ENCODE measurements at places on chromosomes 3 and 15.

GRCh38 chr3:4647411-4647810 is 154.3 kb downstream of the ITPR1 start:
- DNase-seq = no peak
- peaks cover 30% of the 10 kb centered on the region for H3K36me3 ChIP-seq
- no peak overlapping the region for H3K4me3 ChIP-seq
- no peaks in the 10 kb centered on the region for H3K27me3 ChIP-seq
- no peak overlapping the region for H3K27ac ChIP-seq

GRCh38 chr15:90063770-90064247 is 38.5 kb downstream of the IDH2 start:
- H3K27ac ChIP-seq = no peak overlapping the region
- H3K36me3 ChIP-seq = peaks cover 9% of the 10 kb centered on the region
- H3K4me3 ChIP-seq = no peak overlapping the region
- peaks cover 43% of the 10 kb centered on the region for H3K4me1 ChIP-seq
- H3K27me3 ChIP-seq = no peaks in the 10 kb centered on the region

DNA sequence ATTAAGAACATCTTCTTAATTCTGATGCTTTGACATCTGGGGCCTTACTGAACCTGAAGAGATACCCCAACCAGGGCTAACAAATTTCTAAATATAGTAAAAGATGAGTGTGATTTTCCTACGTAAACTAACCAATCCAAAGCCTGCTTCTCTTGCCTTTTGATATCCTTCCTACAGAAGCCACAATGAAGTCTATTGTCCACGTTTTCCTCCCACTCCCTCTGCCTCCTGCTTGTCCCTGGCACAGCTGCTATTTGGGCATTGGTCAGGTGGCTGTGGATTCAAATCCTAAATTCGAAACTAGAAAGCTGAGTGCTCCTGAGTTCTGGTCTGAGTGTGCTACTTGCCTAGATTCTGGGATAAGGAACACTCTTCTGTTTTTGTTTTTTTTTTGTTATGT is 17.4 kb upstream of the MKRN3 start:
- DNase-seq = no peak
- no peaks in the 10 kb centered on the region for H3K4me1 ChIP-seq
- H3K4me3 ChIP-seq = no peak overlapping the region
- H3K27ac ChIP-seq = no peak overlapping the region
- H3K27me3 ChIP-seq = no peaks in the 10 kb centered on the region

GRCh38 chr3:14474363-14475081 is 65.6 kb downstream of the GRIP2 start:
- no peaks in the 10 kb centered on the region for H3K4me1 ChIP-seq
- no peak for DNase-seq
- no peak overlapping the region for H3K27ac ChIP-seq
- H3K27me3 ChIP-seq = no peaks in the 10 kb centered on the region
- H3K36me3 ChIP-seq = peaks cover 80% of the 10 kb centered on the region

DNA sequence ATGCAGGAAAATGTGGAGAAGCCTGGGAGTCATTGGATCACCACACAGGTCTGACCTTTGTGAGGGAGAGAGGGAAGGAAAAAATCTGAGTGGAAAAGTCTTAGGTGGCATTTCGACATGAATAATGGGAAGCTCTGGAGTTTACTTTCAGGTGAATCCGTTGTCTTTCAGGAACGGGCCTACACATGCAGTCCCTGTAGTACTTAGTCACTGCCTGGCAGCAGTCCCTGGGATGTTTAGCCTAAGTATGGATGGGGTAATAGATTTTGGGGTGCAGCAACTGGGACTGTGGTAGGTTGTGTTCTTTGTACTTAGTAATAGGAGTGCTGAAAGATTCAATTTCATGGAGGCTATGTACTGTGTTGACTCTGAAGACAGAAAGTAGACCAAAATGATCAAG is 227.5 kb upstream of the EPHA3 start:
- no peak for DNase-seq
- H3K4me1 ChIP-seq = no peaks in the 10 kb centered on the region
- no peaks in the 10 kb centered on the region for H3K27me3 ChIP-seq
- H3K27ac ChIP-seq = no peak overlapping the region

DNA sequence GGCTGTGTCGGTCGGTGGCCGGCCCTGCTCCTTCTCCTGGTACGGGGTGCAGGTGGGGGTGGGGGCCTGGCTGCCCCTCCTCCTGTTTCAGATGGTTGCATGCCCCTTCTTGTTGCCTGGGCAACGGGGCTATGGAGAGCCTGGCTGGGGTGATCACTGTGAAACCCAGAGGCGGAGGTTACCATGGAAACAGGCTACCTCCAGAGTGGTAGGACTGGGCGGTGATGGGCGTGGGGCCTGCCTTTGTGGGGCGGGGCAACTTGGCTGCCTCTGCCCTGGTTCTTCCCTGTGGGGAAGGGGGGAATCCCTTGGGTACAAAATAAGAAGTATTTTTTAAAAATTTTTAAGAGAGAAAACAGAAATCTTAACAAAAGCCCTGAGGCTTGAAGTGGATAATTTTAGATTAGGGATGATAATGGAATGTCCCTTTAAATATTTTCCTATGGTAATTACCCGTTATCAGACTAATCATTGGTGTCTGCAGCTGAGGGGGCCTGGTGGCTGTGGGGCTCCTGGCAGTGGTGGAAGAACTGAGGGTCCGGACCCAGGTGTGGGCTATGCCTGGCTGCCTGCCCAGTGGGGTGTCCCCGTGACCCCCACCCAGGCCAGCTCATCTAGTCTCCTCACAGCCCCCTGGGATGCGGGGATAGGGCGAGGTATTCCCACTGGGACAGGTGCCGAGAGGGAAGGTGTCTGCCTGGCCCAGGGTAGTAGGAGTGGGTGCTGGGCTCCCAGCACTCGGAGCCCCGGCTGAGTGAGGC is 32.5 kb downstream of the PLXNA1 start:
- no peaks in the 10 kb centered on the region for H3K27me3 ChIP-seq
- no peak overlapping the region for H3K4me3 ChIP-seq
- peaks cover 22% of the 10 kb centered on the region for H3K36me3 ChIP-seq
- H3K27ac ChIP-seq = no peak overlapping the region
- H3K4me1 ChIP-seq = no peaks in the 10 kb centered on the region

DNA sequence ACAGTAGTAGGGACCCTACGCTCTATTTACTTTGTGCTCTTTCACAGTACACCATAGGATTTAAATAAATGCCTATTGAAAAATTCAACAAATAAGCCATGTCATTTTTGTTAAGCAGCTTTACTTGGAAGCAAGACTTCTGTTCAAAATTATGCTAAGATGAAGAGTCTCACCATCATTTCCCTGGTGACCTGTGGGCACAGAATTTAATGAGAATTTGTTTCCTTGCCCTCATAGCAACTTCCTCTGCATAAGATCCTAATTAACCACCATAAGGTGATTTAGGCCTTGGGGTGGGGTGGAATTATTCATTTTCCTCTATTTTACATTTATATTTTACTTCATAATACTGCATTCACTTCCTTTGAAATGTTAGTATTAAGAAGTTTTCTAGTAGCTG is 70.5 kb downstream of the CHL1 start:
- H3K4me1 ChIP-seq = no peaks in the 10 kb centered on the region
- no peak for DNase-seq
- no peak overlapping the region for H3K4me3 ChIP-seq
- H3K27ac ChIP-seq = no peak overlapping the region
- H3K36me3 ChIP-seq = no peaks in the 10 kb centered on the region

DNA sequence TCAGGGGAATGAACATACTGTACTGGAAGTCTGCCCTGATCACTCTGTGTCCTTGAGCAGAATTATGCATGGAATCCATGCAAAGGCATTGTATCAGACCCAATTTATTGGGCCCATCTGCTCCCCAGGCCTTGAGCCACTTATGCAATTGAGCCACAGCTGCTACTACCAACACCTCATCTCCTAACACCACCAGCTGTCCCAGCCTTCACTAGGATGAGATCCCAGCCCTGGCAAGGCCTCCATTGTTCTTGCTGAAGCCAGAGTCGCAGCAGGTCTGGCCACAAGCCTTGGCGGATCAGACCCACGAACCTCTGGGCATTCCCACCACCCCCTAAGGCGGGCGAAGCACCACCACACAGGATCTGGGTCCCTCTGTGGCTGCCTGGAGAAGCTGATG is 9.2 kb upstream of the NME9 start:
- no peaks in the 10 kb centered on the region for H3K4me1 ChIP-seq
- no peaks in the 10 kb centered on the region for H3K36me3 ChIP-seq
- no peak for DNase-seq
- no peaks in the 10 kb centered on the region for H3K27me3 ChIP-seq

- no peak overlapping the region for H3K27ac ChIP-seq
- H3K4me3 ChIP-seq = no peak overlapping the region
- H3K4me1 ChIP-seq = no peaks in the 10 kb centered on the region
Measured at GRCh38 chr3:136311261-136311660, 61.1 kb downstream of the PCCB start.

GRCh38 chr3:126704494-126705214 is 614 bp downstream of the CHCHD6 start:
- no peaks in the 10 kb centered on the region for H3K36me3 ChIP-seq
- H3K4me1 ChIP-seq = peaks cover 8% of the 10 kb centered on the region
- DNase-seq = no peak
- H3K27me3 ChIP-seq = peaks cover 5% of the 10 kb centered on the region
- peak overlapping the region; percentile 63 for H3K4me3 ChIP-seq
- peak overlapping the region; percentile 36 for H3K27ac ChIP-seq

GRCh38 chr15:94877833-94878232 is 646.5 kb downstream of the MCTP2 start:
- no peaks in the 10 kb centered on the region for H3K36me3 ChIP-seq
- no peaks in the 10 kb centered on the region for H3K4me1 ChIP-seq
- no peak overlapping the region for H3K27ac ChIP-seq
- H3K27me3 ChIP-seq = no peaks in the 10 kb centered on the region
- no peak for DNase-seq
- H3K4me3 ChIP-seq = no peak overlapping the region

DNA sequence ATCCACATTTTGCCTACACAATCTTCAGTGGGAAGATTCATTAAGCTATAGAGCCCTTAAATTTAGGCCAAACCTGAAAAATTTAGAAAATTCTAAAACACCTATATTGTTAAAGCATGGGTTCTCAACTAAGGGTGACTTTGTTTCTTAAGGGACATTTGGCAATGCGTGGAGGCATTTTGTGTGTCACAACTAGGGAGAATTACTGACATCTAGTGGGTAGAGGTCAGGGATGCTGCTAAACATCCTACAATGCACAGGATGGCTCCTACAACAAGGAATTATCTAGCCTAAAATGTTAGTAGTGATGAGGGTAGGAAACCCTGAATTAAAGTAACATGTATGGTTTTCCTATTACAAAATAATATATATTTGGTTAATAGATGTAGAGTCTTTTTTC is 55.8 kb downstream of the TBC1D5 start:
- no peaks in the 10 kb centered on the region for H3K4me1 ChIP-seq
- no peak overlapping the region for H3K27ac ChIP-seq
- no peaks in the 10 kb centered on the region for H3K27me3 ChIP-seq
- no peak for DNase-seq
- H3K4me3 ChIP-seq = no peak overlapping the region

DNA sequence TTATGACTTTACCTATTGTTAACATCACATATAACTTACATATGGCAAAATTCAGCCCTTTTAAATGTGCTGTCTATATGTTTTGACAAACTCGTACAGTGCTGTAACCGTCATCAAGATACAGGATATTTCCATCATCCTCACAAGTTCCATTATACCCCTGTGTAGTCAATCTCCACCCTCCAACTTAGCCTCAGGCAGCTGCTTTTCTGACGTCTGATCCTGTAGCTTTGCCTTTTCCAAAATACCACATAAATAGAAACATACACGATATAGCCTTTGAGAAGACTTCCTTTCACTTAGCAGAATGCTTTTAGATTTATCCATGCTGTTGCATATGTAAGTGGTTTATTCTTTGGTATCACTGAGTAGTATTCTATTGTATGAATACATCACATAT is 47.1 kb downstream of the SLC12A1 start:
- no peak overlapping the region for H3K27ac ChIP-seq
- H3K36me3 ChIP-seq = no peaks in the 10 kb centered on the region
- H3K4me1 ChIP-seq = no peaks in the 10 kb centered on the region
- DNase-seq = no peak
- no peaks in the 10 kb centered on the region for H3K27me3 ChIP-seq

DNA sequence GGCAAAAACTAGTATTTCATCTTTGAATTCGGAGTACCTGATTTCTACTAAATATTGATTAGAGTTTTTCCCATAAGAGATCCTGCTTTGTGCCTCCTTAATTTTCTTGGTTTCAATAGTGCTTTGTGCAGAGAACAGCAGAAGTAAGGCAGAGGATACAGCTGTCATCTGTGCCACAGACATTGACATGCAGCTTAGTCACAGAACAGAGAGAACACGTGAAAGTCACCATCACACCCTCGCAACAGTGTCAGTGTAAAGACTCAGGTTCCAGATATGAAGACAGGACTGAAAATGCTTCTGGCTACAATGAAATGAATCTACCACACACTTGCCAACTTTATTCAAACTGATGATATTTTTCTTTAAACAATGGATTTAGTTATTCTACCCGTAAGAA is 942.8 kb upstream of the CFAP20DC start:
- no peak overlapping the region for H3K27ac ChIP-seq
- H3K4me3 ChIP-seq = no peak overlapping the region
- no peak for DNase-seq
- no peaks in the 10 kb centered on the region for H3K4me1 ChIP-seq

DNA sequence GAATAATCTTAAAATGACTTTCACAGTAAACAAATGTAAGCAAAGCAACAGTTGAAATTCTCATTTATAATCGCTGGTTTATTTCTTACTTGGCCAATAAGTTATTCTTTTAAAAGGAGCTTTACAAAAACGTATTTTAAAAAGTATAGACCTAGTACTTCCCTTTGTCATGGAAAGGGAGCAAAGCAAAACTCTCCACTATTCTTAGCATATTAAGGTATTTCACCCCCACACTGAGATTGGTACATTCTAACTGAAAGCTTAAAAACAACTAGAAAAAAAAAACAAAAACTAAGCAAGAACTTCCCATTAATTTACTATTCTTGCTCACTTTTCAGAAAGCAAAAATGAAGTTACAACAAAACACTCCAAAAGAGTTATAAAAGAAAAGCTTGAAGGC is 1.5 kb downstream of the ATG3 start:
- no peaks in the 10 kb centered on the region for H3K36me3 ChIP-seq
- H3K27me3 ChIP-seq = no peaks in the 10 kb centered on the region
- H3K4me1 ChIP-seq = peaks cover 16% of the 10 kb centered on the region
